Muscle of back (tissue), 13 donors: ENCODE measurements at places on chromosomes 16 and 17. TPM values are rescaled to one million over a fixed set of nuclear protein-coding genes. Genes with fewer than 3 reads are reported as not detected.

GRCh38 chr16:15807603-15808009 is 49.2 kb downstream of the MYH11 start:
- DNase-seq, result no peak

DNA sequence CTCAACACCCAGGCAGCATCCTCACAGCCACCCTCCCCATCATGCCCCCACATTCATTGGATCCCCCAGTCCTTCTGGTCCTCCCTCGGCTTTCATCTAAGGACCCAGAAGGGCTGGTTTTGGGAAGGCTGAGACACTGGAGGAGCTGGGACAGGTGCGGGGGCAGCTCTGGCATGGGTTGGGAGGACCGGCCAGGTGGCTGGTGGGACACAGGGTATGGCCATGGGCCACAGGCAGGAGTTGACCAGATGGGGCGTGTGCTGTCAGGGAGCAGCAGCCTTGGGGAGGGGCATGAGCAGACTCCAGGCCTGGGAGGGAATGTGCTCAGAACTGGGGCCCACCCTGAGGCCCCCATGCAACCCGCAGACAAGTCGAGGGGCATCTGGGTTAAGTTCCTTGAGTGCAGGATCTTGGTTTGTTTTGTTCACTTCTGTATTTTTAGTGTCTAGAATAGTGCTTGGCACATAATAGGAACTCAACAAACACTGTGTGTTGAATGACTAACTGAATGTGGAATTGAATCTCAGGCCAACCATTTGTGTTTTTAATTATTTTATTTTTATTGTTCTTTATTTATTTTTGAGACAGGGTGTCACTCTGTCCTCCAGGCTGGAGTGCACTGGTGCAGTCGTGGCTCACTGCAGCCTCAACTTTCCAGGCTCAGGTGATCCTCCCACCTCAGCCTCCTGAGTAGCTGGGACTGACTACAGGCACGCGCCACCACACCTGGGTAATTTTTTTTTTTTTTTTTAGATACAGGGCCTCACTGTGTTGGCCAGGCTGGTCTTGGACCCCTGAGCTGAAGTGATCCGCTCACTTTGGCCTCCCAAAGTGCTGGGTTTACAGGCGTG is 5.6 kb downstream of the P2RX1 start:
- DNase-seq, result no peak

DNA sequence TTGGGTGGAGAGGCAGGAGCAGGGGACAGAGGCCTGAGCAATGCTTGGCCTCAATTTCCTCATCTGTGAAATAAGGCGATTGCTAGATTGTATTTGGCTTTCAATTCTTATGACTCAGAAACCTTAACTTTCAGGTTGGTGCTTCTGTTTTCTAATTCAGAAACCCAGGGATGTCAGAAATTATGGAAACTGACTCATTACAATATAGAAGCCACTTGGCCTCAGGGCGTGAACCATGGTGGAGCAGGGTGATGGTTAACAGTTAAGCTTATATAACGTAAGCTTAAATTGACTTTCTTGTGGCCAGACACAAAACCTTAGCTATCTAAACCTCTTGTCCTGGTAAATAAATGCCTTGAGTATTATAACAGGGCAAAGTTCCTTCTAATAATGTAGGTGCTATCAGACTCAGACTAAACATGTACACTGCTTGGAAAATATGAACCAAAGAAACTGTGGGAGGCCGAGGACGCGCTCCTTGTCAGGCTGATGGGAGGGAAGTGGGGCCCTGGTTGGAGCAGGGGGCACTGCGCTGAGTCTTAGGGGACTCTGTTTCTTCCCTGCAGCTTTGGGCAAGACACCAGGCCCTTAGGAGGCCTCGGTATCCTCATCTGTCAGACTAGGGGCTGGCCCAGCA is 17.1 kb upstream of the SREBF1 start:
- DNase-seq, result no peak

DNA sequence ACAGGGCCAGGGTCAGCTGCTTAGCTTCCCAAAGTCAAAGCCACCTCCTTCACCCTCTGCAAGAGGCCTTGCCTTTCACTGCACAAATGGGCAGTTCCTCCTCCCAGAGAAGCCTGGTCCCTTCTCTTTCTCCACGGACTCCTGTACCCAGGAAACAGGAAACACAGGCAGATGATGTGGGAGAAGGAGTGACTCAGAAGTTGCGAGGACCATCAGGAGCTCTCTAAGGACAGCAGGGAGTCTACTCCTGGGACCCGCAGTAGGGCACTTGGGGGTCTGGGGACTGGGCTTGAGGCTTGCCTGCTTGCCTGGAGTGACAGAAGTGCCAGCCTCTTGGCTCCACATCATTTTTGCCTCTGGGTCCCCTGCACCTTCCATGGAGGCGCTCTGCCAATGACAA is 47.4 kb upstream of the KSR1 start:
- DNase-seq, result no peak

GRCh38 chr17:61203671-61204131 is 195.9 kb upstream of the TBX2 start:
- no peak for DNase-seq

DNA sequence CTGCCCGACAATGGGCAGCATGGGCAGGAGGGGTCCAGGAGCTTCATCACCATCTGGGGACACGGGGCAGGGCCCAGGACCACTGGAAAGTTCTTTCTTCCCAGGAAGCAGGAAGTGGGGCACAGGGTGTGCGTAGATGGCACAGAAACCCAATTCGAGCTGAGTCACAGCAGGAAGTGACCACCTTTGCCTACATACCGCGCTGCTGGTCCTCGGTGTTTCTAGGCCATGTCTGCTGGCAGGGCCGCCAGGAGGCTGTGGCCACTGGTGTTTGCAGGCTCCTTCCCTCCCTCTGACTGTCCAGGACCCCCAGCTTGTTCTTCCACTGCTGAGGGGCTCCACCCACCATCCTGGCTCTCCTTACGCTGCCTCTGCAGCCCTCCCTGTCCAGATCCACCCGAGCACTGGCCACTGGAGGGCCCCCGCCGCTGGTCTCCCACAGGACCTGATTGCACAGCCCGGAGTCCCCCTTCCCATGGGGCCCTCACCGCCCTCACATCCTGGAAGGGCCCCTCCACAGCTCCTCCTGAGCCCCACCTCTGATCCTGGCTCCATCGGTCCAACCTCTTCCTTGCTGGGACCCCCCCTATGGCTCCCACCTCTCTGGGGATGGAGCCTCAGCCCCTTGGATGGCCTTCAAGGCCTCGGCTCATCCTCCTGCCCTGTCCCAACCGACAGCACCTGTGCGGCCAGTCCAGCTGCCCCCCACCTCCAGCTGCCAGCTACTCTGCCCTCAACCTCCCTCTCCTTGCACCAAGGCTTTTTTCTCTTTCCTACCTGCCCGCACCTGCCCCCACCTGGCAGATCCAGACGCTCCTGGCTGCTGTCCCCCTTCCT is 14.5 kb upstream of the RASD1 start:
- no peak for DNase-seq

DNA sequence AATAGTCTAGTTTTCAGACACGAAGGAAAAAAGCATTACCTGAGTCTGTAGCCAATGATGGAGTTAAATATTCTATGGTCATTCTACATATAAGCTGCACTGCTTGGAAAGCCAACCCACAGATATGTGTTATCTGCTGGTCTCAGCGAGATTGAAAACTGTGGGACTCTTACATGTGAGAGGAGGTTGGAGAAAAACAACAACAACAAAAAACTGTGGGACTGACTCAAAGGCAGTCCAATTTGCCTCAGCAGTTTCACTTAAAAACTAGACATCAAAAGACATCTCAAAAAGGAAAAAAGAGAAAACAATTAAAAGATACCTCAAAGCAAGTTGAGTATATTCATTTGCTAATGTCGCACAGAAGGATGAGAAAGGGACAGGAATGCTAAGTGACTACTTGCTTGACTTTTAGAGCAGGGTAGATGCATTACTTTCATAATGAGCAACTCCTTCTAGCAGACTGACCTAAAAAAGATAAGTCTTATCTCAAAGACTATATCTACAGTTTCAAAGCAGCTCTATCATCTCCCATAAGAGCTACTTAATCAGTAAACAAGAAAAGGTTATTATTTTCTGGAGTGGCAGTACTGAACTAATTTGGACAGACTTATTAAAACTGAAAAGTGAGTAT is 35.5 kb upstream of the ITGA2B start:
- no peak for DNase-seq

- peak; percentile 95 for DNase-seq
These were observed 528 bp downstream of the PER1 start for GRCh38 chr17:8151641-8152111.

DNA sequence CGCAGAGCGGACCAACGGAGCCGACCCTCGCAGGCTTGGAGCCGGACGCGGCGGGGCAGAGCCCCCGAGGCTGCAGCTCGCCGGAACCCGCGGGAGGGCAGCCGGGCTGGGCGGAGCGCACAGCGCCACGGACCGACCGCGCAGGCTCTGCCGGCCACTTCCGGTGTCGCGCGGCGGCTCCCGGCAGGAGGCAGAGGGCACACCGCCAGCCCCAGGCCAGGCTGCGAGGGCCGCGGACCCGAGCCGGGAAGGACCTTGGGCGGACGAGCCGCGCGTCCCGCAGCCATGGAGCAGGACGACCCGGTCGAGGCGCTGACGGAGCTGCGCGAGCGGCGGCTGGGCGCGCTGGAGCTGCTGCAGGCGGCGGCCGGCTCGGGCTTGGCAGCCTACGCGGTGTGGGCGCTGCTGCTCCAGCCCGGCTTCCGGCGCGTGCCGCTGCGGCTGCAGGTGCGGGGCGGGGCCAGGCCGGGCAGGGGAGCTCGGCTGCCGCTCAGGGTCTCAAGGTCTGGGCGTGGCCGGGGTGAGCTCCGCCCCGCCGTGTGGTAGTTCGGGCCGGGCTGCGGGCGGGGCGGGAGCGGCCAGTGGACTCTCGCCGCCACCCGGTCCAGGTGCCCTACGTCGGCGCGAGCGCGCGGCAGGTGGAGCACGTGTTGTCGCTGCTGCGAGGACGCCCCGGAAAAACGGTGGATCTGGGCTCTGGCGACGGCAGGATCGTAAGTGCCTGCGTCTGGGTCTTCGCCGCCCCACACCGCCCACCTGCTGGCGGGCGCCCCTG is at the start of gene ANTKMT:
ANTKMT (plus strand) TSS at position 157 of the 775 bp plus-strand sequence; CDS start at position 286, 129 bp downstream.
- DNase-seq, result peak; percentile 61

- no peak for DNase-seq
These were observed 46.7 kb downstream of the LMF1 start for GRCh38 chr16:924063-924462.

- DNase-seq, result no peak
These were observed 82.7 kb downstream of the MAP2K6 start for GRCh38 chr17:69497161-69497560.

GRCh38 chr16:57609541-57610401 is 18.7 kb upstream of the ADGRG1 start:
- DNase-seq, result no peak

GRCh38 chr16:29653471-29653870 is 9.6 kb upstream of the SPN start:
- no peak for DNase-seq

DNA sequence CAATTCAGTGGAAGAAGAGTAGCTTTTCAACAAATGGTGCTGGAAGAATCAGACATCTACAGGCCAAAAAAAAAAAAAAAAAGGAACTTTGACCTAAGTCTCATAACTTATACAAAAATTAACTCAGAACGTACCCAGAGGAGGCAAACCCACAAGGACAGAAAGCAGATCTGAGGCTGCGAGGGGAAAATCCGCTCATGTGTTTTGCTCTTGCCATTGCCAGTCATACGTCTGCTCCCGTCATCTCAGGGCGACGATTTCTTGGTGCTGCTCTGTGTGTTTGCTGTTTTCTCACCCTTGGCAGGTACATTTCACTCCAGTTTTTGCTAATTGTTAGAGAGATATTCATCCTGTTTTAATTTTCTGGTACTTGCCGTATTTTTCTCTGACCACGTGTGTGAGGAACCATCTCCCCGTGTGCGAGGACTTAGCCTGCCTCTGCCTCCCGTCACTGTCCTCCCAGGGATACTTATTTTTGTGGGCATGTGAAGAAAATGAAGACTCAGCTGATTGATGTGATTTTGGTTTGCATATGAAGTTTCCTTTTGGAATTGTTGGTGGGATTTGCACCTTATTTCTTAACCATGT is 33.4 kb upstream of the ACSF3 start:
- DNase-seq, result no peak

GRCh38 chr16:21568502-21569189 is 30.7 kb upstream of the METTL9 start:
- DNase-seq, result no peak

GRCh38 chr16:84559311-84559932 is 55.0 kb upstream of the MEAK7 start:
- no peak for DNase-seq

- DNase-seq, result no peak
These were observed 57.9 kb downstream of the HS3ST2 start for GRCh38 chr16:22871861-22872260.

DNA sequence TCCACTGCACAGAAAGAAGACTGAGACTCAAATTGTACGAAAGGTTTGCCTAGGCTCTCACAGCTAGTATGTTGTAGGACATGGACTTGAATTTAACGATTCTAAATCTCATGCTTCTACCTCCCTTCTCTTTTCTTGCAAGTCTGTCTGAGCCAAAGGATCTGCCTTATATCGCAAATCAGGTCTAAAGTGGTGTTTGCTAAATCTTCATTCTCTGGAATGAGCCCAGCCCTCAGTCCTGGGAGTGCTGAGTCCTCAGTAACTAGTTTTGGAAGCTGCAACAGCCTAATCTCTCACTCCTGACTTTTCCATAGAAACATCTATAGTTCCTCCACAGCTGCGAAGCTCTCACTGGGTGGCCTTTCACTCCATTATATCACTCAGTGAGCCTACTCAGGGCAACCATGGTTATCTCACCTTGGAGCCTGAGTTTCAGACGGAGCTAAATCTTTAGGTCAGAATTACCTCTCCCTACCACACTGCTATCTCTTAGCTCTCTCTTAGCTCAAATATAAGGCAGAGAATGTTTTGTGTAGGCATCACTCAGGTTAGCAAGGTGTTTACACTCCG is 575.5 kb upstream of the C16orf82 start:
- DNase-seq, result no peak

GRCh38 chr17:74890554-74890953 is 2.9 kb downstream of the FADS6 start:
- DNase-seq, result no peak

- DNase-seq, result no peak
These were observed 45.9 kb upstream of the GNAO1 start for GRCh38 chr16:56145369-56145768.

DNA sequence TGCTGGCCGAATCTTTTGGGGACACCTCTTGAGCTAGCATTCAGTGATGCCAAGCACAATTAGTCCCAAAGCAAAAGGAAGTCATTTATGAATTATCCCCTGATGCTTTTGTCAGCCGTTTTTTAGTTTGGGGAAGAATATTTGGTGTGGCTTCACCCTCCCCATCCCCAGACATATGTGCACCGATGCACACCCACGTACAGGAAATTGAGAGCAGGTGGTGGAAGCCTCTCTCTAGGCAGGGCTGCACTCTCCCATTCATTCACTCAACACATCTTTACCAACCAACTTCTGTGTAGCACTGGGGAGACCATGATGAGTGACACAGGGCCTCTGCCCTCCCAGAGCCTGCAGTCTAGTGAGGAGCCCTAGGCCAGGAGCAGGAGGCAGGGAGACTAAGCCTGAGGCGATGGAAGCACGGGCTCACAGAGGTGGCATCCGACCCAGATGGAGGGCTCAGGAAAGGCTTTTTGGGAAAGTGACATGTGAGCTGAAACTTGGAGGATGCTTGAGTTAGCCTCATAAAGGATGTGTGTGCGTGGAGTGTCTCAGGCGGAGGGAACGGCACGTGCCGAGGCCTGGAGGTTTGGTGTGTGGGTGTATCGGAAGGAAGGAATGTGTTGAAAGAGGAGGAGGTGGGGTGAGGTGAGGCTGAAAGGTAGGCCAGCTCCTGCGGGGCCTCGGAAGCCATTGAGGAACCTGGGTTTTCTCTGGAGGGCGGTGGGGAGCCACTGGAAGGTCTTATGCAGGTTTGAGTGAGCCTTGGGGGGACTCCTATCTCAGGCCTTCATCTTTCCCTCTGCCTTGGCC is 43.8 kb downstream of the PSME3IP1 start:
- DNase-seq, result no peak

MMP28 gene
- polyA plus RNA-seq, result 2.3 TPM

RPL23 gene
- polyA plus RNA-seq, result 3,144 TPM

GP2 gene
- polyA plus RNA-seq, result not detected

MPO gene
- polyA plus RNA-seq, result 6.4 TPM

CCL8 gene
- polyA plus RNA-seq, result 0.55 TPM
